ENCODE measurements at places on chromosomes 3 and 15.

DNA sequence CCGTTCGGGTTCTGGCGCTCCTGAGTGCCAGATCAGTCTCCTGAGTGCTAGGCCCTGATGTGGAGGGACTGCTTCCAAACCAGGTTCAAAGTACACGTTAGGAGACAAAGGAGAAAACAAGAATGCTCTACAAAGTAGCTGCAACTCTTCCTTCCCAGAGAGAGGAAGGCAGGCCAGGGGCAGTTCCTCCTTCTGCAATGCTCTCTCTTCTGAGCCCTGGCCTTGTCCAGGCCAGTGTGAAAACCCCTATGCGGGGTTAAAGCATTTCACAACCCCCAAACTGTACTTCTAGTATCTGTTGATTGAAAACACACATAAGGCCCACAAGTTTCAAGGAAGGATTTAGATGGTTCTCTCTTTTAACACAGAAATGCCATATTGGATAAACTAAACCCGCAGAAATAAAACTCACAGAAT, 9.7 kb upstream of the CALML4 start:
- no peak for DNase-seq

GRCh38 chr15:101137312-101137940, 114.4 kb downstream of the CHSY1 start:
- DNase-seq = no peak

- DNase-seq = no peak
Measured at GRCh38 chr3:17639257-17639656, 103.2 kb downstream of the TBC1D5 start.

GRCh38 chr3:101867996-101868395, 18.7 kb downstream of the NFKBIZ start:
- no peak for DNase-seq

- no peak for DNase-seq
Measured at GRCh38 chr3:123153125-123154019, 48.4 kb upstream of the SEC22A start.

GRCh38 chr3:186115239-186115996, 6.5 kb upstream of the ETV5 start:
- no peak for DNase-seq

DNA sequence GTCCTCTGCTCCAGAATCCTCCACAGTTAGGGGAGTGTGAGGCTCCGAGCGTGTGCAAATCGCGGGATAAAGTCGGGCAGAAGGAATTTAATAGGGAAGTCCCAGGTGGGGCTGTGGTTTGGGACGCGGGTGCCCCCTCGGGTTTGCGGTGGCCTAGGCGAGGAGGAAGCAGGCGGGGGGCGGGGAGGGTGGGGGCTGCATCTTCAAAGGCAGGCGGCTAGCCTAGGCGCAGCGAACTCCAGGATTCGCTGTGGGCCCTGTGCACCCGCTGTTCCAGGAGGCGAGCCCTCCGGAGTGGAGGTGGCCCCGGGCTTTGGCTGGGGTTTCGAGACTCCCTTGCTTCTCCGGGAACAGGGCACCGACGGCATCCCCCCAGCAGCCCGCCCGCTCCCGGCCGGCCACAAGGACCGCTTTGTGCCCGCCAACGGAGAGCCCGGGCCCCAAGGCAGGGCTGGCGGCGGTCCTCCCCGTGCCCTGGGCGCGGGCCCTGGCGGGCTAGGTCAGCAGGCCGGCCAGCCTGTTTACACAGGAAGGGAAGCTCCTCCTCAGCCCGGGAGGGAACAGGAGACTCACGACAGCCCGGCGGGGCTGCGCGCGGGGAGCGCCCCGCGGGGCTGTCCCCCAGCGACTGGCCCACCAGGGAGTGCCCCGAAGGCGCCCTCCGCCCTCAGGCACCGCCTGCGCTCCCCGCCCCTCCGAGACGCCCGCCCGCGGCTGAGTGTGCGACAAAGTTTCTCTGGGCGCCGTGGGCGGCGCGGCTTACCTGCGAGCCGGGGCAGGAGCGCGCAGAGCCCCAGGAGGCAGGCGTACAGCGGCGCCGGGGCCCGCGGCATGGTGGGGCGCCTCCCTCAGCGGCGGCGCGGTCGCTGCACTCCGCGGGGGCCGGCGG, 753 bp downstream of the ITGB5 start:
- peak; percentile 29 for DNase-seq

- no peak for DNase-seq
Measured at GRCh38 chr3:160801386-160802118, 45.5 kb downstream of the PPM1L start.

- DNase-seq = no peak
Measured at GRCh38 chr3:53803124-53803815, 42.9 kb downstream of the CHDH start.

DNA sequence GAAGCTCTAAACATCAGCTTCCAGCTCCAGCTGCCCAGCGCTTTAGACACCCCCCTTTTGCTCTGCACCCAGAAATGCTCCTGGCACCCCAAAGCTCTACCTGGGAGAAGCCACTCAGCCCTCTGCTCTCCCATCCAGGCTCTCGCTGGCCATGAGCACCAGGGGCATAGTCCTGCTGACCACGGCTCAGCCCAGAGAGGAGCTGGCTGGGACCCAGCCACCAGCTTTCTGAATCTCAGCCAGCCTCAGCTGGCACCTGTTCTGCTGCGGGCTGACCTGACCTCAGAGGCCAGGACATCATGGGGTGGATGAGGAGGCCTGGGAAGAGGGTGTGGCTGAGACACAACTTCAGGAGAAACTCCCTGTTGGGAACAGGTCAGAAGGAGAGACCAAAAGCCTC, 8.6 kb downstream of the NTRK3 start:
- DNase-seq = no peak

- DNase-seq = no peak
Measured at GRCh38 chr3:49017229-49017970, 980 bp downstream of the DALRD3 start.

GRCh38 chr15:90097475-90097874, 4.8 kb downstream of the IDH2 start:
- no peak for DNase-seq

GRCh38 chr3:124097362-124098131, 105.6 kb upstream of the ROPN1 start:
- no peak for DNase-seq

DNA sequence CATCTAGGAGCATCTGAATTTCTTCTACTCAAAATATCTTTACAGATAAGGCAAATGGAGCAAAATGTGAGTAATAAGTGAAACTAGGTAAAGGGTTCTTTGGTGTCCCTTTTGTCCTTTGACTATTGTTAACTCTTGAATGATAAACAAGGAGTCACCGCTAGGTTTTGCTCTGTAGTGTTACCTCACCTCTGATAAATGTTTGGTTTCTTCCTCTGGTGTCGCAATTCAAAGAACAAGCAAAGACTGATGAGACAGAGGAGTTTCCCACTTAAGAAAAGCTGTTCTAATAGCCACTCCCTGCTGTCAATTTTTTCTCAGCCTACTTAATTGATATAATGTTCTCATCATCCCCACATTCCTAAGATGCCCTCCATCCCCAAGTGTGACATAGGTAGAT, 925.9 kb downstream of the IGSF11 start:
- no peak for DNase-seq

- no peak for DNase-seq
Measured at GRCh38 chr15:32663671-32664070, 22.2 kb downstream of the SCG5 start.

- DNase-seq = no peak
Measured at GRCh38 chr3:8658306-8659212, 14.0 kb upstream of the SSUH2 start.

DNA sequence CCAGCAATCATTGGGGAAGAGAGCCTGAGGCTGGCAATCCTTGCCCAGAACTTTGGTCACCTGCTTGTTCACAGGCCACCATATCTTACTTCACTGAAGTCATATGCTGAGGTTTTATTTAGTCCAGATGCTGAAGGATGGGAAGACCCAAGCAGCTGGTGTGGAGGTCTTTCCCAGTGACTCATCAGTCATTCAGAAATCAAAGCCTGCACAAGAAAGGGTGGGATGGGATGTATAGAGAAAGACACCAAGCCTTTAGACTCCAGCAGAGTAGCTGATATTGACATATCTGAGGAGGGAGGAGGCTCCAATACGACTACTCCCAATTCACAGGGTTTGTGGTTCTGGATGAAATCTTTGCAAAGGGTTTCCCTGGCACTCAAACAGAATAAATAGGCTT, 13.0 kb upstream of the PHLDB2 start:
- DNase-seq = no peak

GRCh38 chr3:186386883-186387560, 25.0 kb upstream of the DGKG start:
- DNase-seq = no peak
